ENCODE measurements at places on chromosomes 3 and 15. TPM values are rescaled to one million over a fixed set of nuclear protein-coding genes. Genes with fewer than 3 reads are reported as not detected.

GRCh38 chr3:138398791-138399575 lies 35.4 kb upstream of the ESYT3 start:
- no peak overlapping the region for H3K4me3 ChIP-seq
- H3K27me3 ChIP-seq, result no peaks in the 10 kb centered on the region
- DNase-seq, result no peak
- no peak overlapping the region for H3K27ac ChIP-seq
- H3K36me3 ChIP-seq, result no peaks in the 10 kb centered on the region
- no peaks in the 10 kb centered on the region for H3K4me1 ChIP-seq

- DNase-seq, result no peak
- no peaks in the 10 kb centered on the region for H3K36me3 ChIP-seq
- peaks cover 3% of the 10 kb centered on the region for H3K27me3 ChIP-seq
- H3K4me3 ChIP-seq, result no peak overlapping the region
These were observed 19.4 kb downstream of the GXYLT2 start for GRCh38 chr3:72907131-72907711.

DNA sequence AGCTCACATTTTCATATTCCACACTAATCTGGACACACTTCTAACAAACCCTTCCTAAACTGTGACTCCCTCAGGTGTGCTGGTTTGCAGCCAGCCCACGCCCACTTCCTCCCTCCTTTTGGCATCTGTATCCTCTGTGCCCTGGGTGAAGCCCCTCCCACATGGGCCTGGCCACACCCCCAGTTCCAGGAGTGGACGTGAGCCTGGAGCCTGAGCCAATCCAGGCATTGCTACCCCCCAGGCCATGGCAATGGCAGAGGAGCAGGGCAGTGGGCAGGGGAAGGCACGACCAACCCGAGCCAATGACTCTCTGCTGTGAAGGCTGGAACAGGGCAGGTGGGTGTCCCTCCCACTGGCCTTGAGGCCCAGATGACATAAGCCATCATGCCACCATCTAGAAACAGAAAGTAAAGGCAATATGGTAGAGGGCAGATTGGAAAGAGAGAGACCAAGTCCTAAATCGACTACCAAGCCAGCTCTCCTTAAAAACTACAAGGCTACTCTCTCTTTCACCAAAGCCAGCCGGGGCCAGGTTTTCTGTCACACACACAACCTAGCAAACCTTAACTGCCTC lies 18.6 kb downstream of the FAM174B start:
- H3K36me3 ChIP-seq, result peaks cover 3% of the 10 kb centered on the region
- no peak overlapping the region for H3K27ac ChIP-seq
- peak; percentile 24 for DNase-seq
- peaks cover 24% of the 10 kb centered on the region for H3K27me3 ChIP-seq

The PHLDB2 gene
- total RNA-seq, result 2.1 TPM

The SRGAP3 gene
- 3.5 TPM for total RNA-seq

GRCh38 chr3:57009367-57009766 lies 51.1 kb upstream of the SPATA12 start:
- DNase-seq, result no peak
- no peak overlapping the region for H3K27ac ChIP-seq
- peaks cover 7% of the 10 kb centered on the region for H3K27me3 ChIP-seq
- H3K4me3 ChIP-seq, result no peak overlapping the region
- H3K36me3 ChIP-seq, result no peaks in the 10 kb centered on the region

The ECE2 gene
- not detected for total RNA-seq

GRCh38 chr15:29651476-29652233 lies 170.6 kb downstream of the TJP1 start:
- DNase-seq, result no peak
- no peaks in the 10 kb centered on the region for H3K27me3 ChIP-seq
- H3K36me3 ChIP-seq, result no peaks in the 10 kb centered on the region
- H3K4me1 ChIP-seq, result no peaks in the 10 kb centered on the region
- H3K27ac ChIP-seq, result no peak overlapping the region

GRCh38 chr3:19596408-19596807 lies 337.6 kb downstream of the EFHB start:
- no peaks in the 10 kb centered on the region for H3K36me3 ChIP-seq
- H3K27me3 ChIP-seq, result no peaks in the 10 kb centered on the region
- H3K4me1 ChIP-seq, result no peaks in the 10 kb centered on the region
- no peak overlapping the region for H3K27ac ChIP-seq
- no peak for DNase-seq

GRCh38 chr15:29528276-29528675 lies 258.7 kb upstream of the NSMCE3 start:
- no peaks in the 10 kb centered on the region for H3K27me3 ChIP-seq
- no peak overlapping the region for H3K27ac ChIP-seq
- H3K4me1 ChIP-seq, result no peaks in the 10 kb centered on the region
- DNase-seq, result no peak

The GABRA5 gene
- not detected for total RNA-seq

The GOLGA6L26 gene
- not detected for total RNA-seq

The TMEM207 gene
- total RNA-seq, result not detected

- H3K4me3 ChIP-seq, result no peak overlapping the region
- H3K27ac ChIP-seq, result no peak overlapping the region
- H3K4me1 ChIP-seq, result no peaks in the 10 kb centered on the region
- H3K36me3 ChIP-seq, result no peaks in the 10 kb centered on the region
- H3K27me3 ChIP-seq, result no peaks in the 10 kb centered on the region
These were observed 41.6 kb upstream of the CLSTN2 start for GRCh38 chr3:139893267-139893962.

GRCh38 chr3:66555214-66555844 lies 54.5 kb upstream of the LRIG1 start:
- no peak overlapping the region for H3K4me3 ChIP-seq
- H3K4me1 ChIP-seq, result peaks cover 3% of the 10 kb centered on the region
- no peaks in the 10 kb centered on the region for H3K36me3 ChIP-seq

GRCh38 chr3:187305881-187306280 lies 14.3 kb upstream of the MASP1 start:
- no peaks in the 10 kb centered on the region for H3K4me1 ChIP-seq
- H3K27me3 ChIP-seq, result peaks cover 14% of the 10 kb centered on the region
- DNase-seq, result no peak
- no peak overlapping the region for H3K27ac ChIP-seq
- no peak overlapping the region for H3K4me3 ChIP-seq

GRCh38 chr3:112682361-112682760 lies 41.4 kb upstream of the CCDC80 start:
- DNase-seq, result no peak
- H3K27ac ChIP-seq, result no peak overlapping the region
- H3K4me1 ChIP-seq, result peaks cover 6% of the 10 kb centered on the region
- no peaks in the 10 kb centered on the region for H3K36me3 ChIP-seq

GRCh38 chr15:57091636-57092035 lies 173.2 kb downstream of the TCF12 start:
- H3K27ac ChIP-seq, result no peak overlapping the region
- no peaks in the 10 kb centered on the region for H3K27me3 ChIP-seq
- peaks cover 23% of the 10 kb centered on the region for H3K36me3 ChIP-seq
- peaks cover 4% of the 10 kb centered on the region for H3K4me1 ChIP-seq

DNA sequence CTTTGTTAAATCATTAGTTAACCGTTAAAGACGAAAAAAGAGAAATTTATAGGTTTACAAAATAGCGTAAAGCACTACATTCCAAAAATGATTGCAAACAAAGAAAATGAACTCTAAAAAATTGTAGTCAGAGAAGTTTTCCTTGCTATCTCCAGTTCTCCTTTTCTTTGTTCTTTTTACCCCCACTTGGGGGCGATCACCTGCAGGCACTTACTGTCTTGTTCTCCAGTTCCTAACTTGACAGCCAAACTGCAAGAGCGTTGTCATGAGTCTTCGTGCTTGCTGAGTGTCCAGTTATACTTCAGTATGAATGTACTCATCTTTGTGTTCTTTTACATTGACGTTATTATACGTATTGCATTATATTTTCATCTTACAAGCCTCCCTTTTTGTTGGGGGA lies 54.5 kb downstream of the CHD2 start:
- H3K36me3 ChIP-seq, result peaks cover 80% of the 10 kb centered on the region
- peak; percentile 26 for DNase-seq
- no peak overlapping the region for H3K27ac ChIP-seq
- no peaks in the 10 kb centered on the region for H3K27me3 ChIP-seq
- H3K4me3 ChIP-seq, result no peak overlapping the region

The MINAR1 gene
- total RNA-seq, result 0.31 TPM

- peaks cover 21% of the 10 kb centered on the region for H3K4me1 ChIP-seq
- no peak overlapping the region for H3K4me3 ChIP-seq
- H3K36me3 ChIP-seq, result no peaks in the 10 kb centered on the region
- DNase-seq, result no peak
These were observed 30.0 kb downstream of the MYO5A start for GRCh38 chr15:52498706-52499105.

The GNAT1 gene
- not detected for total RNA-seq

The SUSD5 gene
- not detected for total RNA-seq

The IL17RB gene
- total RNA-seq, result 0.92 TPM

- H3K4me3 ChIP-seq, result no peak overlapping the region
- no peaks in the 10 kb centered on the region for H3K27me3 ChIP-seq
- H3K36me3 ChIP-seq, result no peaks in the 10 kb centered on the region
- H3K27ac ChIP-seq, result no peak overlapping the region
- H3K4me1 ChIP-seq, result peaks cover 11% of the 10 kb centered on the region
These were observed 39.6 kb downstream of the C3orf38 start for GRCh38 chr3:88189361-88189810.

- H3K4me1 ChIP-seq, result peaks cover 25% of the 10 kb centered on the region
- no peak for DNase-seq
- no peak overlapping the region for H3K27ac ChIP-seq
- no peaks in the 10 kb centered on the region for H3K27me3 ChIP-seq
These were observed 344.7 kb upstream of the TPRG1 start for GRCh38 chr3:188827103-188827502.

The PPP4R2 gene
- 107 TPM for total RNA-seq

The ROBO1 gene
- total RNA-seq, result not detected

- H3K36me3 ChIP-seq, result no peaks in the 10 kb centered on the region
- H3K4me3 ChIP-seq, result no peak overlapping the region
- DNase-seq, result no peak
- no peaks in the 10 kb centered on the region for H3K4me1 ChIP-seq
- no peak overlapping the region for H3K27ac ChIP-seq
These were observed 219.2 kb upstream of the ARHGEF26 start for GRCh38 chr3:153901991-153902390.

DNA sequence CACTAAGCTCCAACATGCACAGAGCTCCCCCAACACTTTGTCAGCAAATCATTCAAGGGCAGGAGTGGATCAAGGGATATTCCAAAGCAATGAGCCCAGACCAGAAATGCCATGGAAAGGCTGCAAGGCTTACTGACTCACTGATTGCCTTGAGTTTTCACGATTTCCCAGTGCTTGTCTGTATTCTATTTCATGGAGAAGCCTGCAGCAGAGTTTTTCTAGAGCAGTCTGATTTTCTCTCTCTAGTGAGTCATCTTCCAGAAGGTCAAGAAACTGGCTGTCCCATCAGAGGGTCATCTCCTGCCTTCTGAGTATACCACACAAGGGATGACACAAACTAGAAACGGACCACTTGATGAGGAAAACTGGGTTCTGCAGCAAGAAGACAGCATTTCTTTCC lies 16.5 kb downstream of the LMCD1 start:
- DNase-seq, result no peak
- H3K36me3 ChIP-seq, result no peaks in the 10 kb centered on the region
- no peak overlapping the region for H3K4me3 ChIP-seq
- H3K27ac ChIP-seq, result no peak overlapping the region
- H3K27me3 ChIP-seq, result peaks cover 2% of the 10 kb centered on the region

The REC114 gene
- not detected for total RNA-seq

DNA sequence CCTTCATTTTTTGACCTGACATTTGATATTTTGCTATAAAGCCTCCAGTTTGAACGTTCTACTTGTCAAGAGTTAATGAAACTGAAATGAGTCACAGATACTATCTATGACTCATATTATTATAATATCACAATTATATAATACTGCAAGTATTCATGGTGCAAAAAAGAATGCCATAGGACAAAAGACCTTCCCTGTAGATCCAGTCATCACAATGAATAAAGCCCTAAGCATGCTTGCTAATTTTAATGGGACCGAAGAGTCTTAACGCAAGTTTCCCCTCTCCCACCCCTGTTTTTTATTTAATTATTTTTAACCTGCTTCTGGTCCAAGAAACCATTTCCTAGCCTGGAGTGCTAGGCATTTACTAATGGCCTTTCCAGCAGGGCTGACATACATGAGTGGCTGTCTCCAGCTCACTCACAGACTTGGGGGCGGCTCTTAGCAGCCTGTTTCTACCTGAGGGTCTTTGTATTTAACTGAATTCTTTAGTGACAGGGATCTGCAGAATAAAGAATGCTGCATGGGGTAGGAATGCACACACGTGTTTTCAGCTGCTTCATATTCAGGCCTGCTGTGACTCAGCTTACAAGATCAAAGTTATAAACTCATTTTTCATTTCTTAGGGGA lies 61.2 kb downstream of the THBS1 start:
- H3K27ac ChIP-seq, result no peak overlapping the region
- H3K4me3 ChIP-seq, result no peak overlapping the region
- peaks cover 3% of the 10 kb centered on the region for H3K27me3 ChIP-seq
- peaks cover 26% of the 10 kb centered on the region for H3K4me1 ChIP-seq

The ARGFX gene
- total RNA-seq, result not detected

- no peak overlapping the region for H3K4me3 ChIP-seq
- no peaks in the 10 kb centered on the region for H3K4me1 ChIP-seq
- H3K27ac ChIP-seq, result no peak overlapping the region
- DNase-seq, result no peak
- no peaks in the 10 kb centered on the region for H3K27me3 ChIP-seq
- peaks cover 15% of the 10 kb centered on the region for H3K36me3 ChIP-seq
These were observed 50.8 kb downstream of the CCDC191 start for GRCh38 chr3:114005481-114005880.

DNA sequence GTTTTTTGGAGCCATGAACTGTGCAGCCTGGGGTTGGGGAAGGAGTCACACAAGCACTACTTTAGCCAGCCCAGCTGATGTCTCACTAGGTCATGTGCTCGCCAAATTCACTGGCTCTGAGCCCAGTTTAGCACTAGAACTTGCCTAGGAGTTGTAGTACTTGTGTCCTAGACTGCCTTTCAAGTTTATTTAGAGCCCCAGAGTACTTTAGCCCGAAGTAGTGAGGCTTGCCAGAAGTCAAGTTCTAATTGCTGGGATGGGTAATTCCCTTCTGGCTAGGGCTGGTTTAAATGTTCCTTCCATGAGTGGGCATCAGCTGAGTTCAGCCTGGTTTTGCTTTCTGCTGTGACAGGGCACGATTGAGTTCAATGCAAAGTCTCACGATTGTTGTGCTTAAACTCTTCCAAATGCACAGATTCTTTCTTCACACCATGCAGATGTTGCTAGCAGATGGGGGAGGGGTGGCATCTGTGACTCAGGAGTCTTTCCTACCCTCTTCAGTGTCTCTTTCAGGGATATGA lies 228.2 kb upstream of the ZPLD1 start:
- H3K4me1 ChIP-seq, result no peaks in the 10 kb centered on the region
- H3K27me3 ChIP-seq, result no peaks in the 10 kb centered on the region
- no peaks in the 10 kb centered on the region for H3K36me3 ChIP-seq
- no peak overlapping the region for H3K4me3 ChIP-seq
- DNase-seq, result no peak

The SLC27A2 gene
- 24.3 TPM for total RNA-seq

The HIGD2B gene
- total RNA-seq, result 0.31 TPM
